ENCODE measurements at places on chromosomes 11 and 22.

GRCh38 chr11:72217841-72218240, 1.2 kb downstream of the FOLR2 start:
- no peak for DNase-seq

- DNase-seq: no peak
These were observed 2.5 kb downstream of the CDC42EP2 start for GRCh38 chr11:65317025-65317786.

DNA sequence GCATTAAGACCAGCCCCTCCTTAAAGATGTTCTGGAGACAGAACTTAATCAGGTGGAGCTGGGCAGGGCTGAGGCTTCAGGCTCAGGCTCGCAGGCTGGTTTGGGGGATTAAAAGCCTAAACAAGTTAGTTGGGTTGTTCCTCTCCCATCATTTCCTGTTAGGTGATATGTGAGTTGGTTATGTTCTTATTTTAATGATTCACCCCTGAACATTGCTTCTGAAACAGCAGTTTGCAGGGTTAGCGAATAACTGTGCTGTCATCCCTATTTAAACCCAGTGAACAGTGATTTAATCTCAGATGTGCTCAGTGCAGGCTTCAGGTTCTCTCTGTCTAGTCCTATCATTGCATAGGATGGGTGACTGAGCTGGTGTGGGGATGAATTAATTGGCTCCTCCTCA, 47.4 kb upstream of the BIRC3 start:
- no peak for DNase-seq

GRCh38 chr11:45906096-45906682, 882 bp downstream of the FREY1 start:
- no peak for DNase-seq

GRCh38 chr11:75577207-75577606, 15.2 kb downstream of the SERPINH1 start:
- peak; percentile 79 for DNase-seq

- no peak for DNase-seq
These were observed 80.0 kb downstream of the ZNRF3 start for GRCh38 chr22:28963362-28963761.

GRCh38 chr22:19815093-19815822, 39.4 kb downstream of the GNB1L start:
- no peak for DNase-seq

GRCh38 chr11:95442531-95443050, 211.6 kb upstream of the SESN3 start:
- DNase-seq: no peak

GRCh38 chr11:101863361-101863760, 51.4 kb upstream of the CEP126 start:
- DNase-seq: no peak

- DNase-seq: no peak
These were observed 24.6 kb downstream of the TP53I11 start for GRCh38 chr11:44926036-44926435.

GRCh38 chr11:8263769-8264410, at the start of gene LMO1:
LMO1 (minus strand) TSS chr11:8263878; CDS start chr11:8263362, 516 bp downstream.
- DNase-seq: peak; percentile 87

DNA sequence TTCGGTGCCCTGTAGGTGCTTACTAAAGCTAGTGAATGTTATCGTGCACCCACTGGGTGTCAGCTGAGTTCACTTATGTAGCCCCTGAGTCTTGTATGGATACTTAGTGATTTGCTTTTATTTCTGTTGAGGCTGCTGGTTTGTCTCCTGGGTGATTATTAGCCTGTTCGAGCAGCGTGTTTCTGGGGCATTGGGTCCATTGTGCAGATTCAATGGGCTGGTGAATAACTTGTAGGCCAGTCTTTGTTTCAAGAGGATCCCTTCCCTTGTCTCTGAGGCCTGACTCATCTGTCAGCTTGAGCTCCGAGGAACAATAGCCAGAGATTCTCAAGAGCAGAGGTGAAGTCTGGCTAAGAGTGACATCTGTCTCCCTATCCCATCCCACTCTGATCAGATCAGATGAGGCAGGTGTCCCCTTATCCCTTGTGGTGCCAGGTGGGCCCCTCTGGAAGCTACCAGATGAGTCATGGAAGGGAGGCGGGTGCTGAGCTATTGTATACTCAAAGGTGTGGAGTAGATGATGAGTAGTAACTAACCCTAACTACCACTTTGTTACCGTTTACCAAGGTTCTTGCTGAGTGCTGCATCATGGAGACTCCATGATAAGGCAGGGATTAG, 3.7 kb downstream of the MIAT start:
- DNase-seq: no peak

DNA sequence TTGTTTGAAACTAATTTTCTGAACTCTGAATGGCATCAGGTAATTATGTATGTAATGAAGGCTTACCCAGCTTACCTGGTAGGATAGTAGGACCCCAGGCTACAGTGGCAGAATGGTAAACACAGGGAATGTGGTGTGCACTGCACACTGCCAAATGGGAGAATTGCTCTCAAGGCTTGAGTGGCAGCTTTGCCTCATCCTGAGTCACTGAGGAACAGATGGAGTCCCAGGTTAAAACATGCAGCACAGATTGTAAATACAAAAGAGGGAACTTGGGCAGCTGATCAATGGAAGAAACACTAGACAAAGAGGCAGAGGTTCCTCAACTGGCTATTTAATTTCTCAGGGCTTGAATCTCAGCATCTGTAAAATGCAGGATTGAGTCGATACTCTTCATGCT, 24.4 kb downstream of the GPR83 start:
- no peak for DNase-seq

GRCh38 chr22:36635483-36635882, 68.1 kb downstream of the CACNG2 start:
- DNase-seq: no peak

DNA sequence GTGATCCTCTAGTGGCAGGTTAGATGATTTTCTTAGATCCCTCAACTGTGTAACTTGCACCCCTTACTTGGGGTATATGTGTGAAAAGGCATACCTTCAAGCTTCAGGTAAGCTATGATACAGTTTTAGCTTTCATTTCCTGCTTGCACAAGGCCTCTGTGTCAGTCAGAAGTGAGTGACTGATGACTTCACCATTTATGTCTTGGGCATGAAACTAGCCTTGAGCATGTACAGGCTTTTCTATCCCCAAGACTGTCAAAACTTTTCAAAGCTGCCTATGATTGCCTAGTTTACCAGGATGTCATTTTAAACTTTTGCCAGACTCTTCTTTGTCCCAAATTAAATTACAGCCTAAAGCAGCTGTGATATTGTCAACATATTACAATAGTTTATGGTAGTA, 286.1 kb upstream of the CNTN5 start:
- no peak for DNase-seq

GRCh38 chr11:20154381-20154780, 5.9 kb downstream of the DBX1 start:
- DNase-seq: no peak

- DNase-seq: peak; percentile 68
These were observed 53.2 kb upstream of the CDON start for GRCh38 chr11:126115816-126116331.

GRCh38 chr11:537622-538430, 499 bp downstream of the LRRC56 start:
- no peak for DNase-seq

DNA sequence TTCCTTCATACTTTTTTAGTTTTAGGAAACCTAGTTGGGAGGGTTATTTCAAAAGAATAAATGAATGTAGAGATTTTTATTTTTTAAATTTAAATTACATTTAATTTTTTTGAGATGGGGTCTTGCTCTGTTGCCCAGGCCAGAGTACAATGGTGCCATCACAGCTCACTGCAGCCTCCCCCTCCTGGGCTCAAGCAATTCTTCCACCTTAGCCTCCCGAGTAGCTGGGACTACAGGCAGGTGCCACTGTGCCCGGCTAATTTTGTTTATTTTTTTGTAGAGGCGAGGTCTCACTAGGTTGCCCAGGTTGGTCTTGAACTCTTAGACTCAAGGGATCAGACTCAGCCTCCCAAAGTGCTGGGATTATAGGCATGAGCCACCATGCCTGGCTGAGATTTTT, 32.6 kb downstream of the ZNRF3 start:
- DNase-seq: no peak

GRCh38 chr11:133041181-133041580, 491.1 kb downstream of the OPCML start:
- DNase-seq: no peak

GRCh38 chr22:33328789-33329296, 270.7 kb upstream of the SYN3 start:
- DNase-seq: no peak

GRCh38 chr11:100684101-100685065, 2.7 kb upstream of the ARHGAP42 start:
- no peak for DNase-seq

DNA sequence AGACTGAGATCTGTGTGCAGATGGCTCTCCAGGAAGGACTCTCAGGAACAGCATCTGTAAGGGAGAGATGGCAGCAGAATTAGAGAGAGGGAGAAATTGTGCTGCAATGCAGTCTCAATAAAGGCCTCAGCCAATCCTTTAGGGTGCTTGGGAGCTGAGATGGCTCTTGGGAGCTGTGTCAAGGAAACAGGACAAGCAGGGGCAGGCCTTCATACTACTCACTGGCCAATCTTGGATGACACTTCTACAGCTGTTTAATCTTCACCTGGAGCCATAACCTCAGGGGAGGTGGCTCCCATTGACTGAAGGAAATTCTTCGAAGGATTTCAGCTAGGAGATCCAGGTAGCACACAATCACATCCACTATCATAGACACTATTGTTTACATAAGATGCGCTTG, 10.0 kb downstream of the OR5B21 start:
- DNase-seq: no peak

DNA sequence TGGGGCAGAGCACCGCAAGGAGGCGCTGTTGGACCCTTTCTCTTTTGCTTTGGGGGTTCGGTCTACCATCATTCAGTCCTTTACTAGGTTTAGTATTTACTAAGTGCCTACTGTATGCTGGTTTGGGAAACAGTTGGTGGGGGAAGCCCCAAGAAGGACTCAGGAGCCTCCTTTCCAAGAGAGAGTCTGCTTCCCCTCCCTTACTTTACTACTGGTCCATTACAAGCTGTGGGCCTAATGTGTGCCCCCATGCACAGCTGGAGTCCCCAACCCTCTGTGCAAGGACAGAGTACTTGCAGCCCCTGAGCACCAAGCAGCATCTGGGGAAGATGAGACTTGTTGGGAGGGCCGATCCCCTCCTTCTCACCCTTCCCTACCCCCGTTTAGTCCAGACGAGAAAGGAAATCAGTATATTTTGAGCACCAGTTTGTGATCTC, 876 bp upstream of the UBE2L6 start:
- no peak for DNase-seq

GRCh38 chr22:27148886-27149470, 491.6 kb downstream of the MIAT start:
- DNase-seq: no peak

- no peak for DNase-seq
These were observed 1388.1 kb downstream of the FAM181B start for GRCh38 chr11:81345609-81346008.

- DNase-seq: no peak
These were observed 9.9 kb downstream of the LINC01488 start for GRCh38 chr11:69491071-69492031.

GRCh38 chr11:95486466-95486865, 255.5 kb upstream of the SESN3 start:
- no peak for DNase-seq

- no peak for DNase-seq
These were observed 4.6 kb downstream of the IFITM10 start for GRCh38 chr11:1745701-1746320.

DNA sequence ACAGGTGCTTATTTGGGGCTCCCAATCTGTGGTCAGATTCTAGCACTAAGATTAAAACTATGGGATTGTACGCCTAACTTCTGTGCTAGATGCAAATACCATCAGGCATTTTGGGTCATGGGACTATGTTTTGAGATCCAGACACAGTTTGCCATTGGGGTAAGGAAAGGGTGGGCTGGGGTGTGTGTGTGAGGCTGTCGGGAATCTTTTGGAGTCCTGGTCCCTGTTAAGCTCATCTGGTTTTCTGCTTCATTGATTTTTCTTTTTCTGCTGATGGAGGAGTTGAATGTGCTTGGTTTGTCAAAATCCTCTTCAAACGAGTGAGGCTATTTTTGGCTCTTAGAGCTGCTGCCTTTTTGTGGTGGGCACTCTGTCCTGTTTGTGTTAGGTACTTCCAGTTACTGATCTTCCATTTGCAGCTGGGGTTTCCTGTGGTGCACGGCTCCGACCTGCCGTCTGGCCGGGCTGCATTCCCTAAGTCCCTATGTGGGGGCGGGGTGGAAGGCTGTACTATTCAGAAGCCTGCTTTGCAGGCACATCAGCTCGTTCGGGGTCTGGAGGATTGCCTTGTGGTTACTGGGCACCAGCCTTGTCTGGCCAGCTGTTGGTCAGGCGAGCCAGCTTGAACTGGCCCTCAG, 2.9 kb downstream of the BCR start:
- peak; percentile 68 for DNase-seq

DNA sequence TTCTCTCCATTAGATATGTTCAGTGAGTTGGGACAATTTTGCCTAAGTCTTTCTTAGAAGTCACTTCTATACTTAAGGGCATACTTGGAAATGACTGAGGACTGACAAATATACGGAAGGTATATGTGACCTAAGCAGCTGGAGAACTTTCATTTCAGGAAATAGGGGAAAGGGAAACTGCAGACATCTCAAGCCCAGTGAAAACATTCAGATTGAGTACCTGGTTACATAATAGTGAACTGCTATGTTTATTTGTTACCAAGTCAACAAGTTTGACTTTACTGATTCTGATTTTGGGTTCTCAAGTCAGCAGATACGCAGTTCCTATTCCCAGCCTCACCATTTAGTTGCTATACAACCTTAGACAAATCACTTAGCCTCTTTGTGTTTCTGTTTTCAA, 1173.9 kb downstream of the LRRC4C start:
- no peak for DNase-seq

- DNase-seq: no peak
These were observed 278.0 kb upstream of the PLET1 start for GRCh38 chr11:112538534-112539280.

DNA sequence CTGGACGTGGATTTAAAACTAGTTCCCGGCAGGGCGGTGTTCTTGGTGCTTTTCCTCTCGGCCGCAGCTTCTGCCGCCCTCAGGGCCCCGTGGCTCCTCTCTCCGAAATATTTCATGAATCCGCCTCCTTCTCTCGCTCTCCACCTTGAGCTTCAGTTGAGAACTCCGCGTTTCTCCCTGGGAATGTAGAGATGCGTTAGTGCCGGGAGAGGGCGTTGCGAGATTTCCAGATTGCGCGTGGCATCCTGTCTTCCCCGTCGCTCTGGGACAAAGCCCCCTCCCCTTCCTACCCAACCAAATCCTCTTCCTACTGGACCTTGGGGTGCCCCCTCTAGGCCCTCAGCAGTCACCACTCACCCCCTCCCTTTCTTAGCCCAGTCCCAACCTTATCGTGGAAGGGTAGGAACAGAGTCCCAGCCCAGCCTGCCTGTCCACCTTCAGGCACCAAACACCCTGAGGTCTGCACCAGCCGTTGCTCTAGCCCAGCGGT, 15.5 kb upstream of the RAC2 start:
- DNase-seq: no peak

DNA sequence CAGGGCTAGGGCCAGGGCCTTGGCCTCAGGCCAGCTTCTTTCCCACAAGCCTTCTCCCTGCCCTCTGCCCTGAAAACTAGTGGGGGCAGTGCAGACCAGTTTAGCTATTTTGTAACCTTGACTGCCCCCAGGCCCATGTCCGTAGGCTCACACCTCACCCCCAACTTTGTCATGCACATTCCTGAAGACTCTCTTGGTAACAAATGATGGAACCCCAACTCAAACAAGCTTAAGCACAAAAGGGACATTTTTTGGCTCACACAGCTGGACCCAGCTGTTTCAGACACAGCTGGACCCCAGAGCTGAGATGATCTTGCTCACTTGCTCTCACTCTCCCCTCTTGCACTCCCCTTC, 46.6 kb downstream of the KCNQ1OT1 start:
- no peak for DNase-seq

Data from HEK293T (cell line).